ENCODE measurements at places on chromosomes 1 and 21. TPM values are rescaled to one million over a fixed set of nuclear protein-coding genes. Genes with fewer than 3 reads are reported as not detected.

DNA sequence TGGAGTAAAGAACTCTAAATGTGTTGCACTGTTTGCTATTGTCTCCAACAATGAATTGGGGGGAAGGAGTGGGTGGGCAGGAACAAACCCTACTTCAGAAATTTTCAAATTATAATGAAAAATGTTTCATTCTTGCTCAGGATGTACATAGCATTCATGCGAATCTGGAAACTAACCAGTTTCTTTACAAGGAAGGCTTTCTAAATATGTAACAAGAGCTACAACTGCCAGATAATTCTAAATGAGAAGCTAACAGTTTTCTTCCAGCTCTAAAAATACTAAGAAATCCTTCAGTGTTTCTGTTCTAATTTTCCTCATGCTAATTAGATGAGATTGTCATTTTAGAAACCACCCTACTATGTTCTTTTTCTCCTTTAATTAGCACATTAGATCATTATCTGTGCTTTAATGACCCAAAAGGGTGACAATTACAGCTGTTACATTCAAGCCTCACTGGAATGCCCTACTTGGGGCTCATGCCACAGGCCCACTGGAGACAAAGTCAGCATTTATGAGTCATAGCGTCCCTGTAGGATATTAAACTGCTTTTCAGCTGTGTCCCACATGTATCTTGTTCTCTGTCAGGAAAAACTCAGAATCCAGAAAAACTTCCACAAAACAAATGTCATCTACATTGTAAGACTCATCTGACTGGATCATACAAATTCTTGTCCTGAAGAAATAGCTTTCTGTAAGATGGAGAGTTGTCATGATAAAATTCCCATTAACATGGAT, 804.6 kb upstream of the CXADR start:
- DNase-seq, result no peak

DNA sequence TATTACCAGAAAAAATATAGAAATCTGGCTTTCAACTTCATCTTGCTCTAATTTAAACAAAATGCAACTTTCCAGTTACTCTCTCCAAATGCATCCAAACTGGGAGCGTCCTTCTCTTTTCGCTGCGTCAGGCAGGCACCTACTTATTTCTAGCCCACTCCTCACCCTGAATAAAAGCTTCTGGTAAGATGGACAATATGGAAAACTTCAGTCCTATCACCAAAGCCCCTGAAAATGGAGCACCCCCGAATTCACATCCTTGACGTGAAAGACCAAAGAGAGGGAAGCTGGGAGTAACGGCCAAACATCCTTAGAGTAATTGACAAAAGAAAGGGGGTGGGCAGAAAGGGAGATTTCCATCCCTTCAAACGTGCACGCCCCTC, 5.5 kb upstream of the PROX1 start:
- no peak for DNase-seq

GRCh38 chr1:182664296-182664695, 20.1 kb downstream of the RGS8 start:
- no peak for DNase-seq

GRCh38 chr1:180029524-180030135, 75.0 kb downstream of the CEP350 start:
- DNase-seq, result no peak

GRCh38 chr1:208988811-208989222, 594.7 kb upstream of the CAMK1G start:
- peak; percentile 25 for DNase-seq

- DNase-seq, result no peak
These were observed 590.9 kb upstream of the PLXNA2 start for GRCh38 chr1:208835097-208835463.

DNA sequence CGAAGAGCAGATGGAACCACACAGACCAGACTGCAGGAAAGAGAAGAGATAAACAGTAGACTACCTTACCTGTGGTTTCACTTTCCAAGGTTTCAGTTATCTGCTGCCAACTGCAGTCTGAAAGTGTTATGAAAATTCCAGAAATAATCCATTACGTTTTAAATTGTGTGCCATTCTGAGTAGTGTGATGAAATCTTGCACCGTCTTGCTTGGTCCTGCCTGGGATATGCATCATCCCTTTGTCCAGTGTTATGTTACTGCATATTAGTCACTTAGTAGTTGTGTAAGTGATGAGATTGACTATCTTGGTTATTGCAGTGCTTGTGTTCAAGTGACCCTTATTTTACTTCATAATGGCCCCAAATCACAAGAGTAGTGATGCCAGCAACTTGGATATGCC, 33.9 kb downstream of the DNAJC6 start:
- DNase-seq, result no peak

DNA sequence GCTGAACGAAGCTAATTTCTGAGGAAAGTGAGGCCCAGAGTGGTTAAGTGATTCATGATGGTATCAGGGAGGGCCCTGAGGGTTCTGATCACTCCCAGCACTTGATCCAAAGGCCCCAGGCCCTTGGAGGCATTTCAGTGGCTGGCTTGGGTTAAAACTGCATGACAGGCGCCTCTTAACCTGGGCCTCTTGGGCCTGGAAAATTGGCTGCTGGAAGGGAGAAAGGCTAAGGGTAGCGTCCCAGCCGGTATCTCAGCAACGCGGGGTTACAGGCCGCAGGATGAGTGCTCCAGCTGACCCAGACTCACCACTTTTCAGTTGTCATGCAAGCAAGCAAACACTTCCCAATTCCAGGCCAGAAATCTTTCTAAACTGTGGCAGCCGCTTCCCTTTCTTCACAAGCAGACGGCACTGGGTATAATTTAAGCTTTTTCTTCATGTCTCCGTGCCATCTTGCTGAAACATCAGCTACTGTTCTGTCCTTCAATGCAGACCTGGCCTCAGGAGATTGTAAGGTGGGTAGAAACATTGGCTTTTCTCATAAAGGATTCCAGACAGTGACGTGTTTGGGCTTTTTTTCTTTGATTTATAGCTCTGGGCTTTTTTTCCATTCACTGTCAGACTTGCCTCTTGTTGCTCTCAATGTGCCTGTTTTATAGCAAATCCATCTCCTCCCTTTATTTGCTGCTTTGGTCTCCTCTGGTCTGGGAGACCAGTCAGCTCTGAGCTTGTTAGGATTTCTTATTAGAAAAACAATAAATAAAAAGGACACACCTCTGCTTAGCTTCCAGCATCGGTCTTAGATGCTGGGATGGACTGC, 229.1 kb downstream of the KCNJ6 start:
- no peak for DNase-seq

MIA3 gene
- 60.8 TPM for polyA plus RNA-seq

NCAM2 gene
- polyA plus RNA-seq, result 7.9 TPM

- no peak for DNase-seq
These were observed 88.3 kb upstream of the SLC44A3 start for GRCh38 chr1:94731891-94732290.

GRCh38 chr1:19339214-19339861, 27.2 kb downstream of the SLC66A1 start:
- no peak for DNase-seq

CHD5 gene
- 0.19 TPM for polyA plus RNA-seq

GRCh38 chr1:44594353-44594752, 79.9 kb downstream of the TMEM53 start:
- DNase-seq, result no peak

LCK gene
- polyA plus RNA-seq, result 0.67 TPM

DNA sequence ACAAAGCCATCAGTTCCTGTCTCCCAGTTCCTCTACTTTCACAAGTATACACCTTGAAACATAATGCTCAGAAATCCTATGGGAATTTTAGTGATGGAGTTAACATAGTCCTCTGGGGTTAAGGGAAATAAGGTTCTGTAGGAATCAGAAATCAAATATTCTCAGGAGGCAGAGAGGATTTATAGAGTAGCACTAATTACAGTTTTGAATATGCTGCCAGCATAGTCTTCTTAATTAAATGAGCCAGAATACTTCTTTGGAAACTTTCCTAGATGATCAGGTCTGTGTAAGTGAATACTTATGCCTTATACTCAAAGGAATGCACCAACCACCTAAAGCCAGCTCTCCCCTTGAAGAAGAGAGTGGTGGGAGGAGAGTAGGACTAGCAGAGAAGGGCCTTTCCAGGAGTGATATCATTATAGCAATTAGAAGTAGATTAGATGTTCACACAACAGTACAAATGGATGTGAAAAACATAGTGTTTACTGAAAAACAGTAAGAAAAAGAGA, 31.4 kb upstream of the DIRAS3 start:
- DNase-seq, result no peak

TUFT1 gene
- 8.2 TPM for polyA plus RNA-seq

SLFNL1 gene
- polyA plus RNA-seq, result 0.51 TPM
